ENCODE measurements at places on chromosomes 3 and 15. TPM values are rescaled to one million over a fixed set of nuclear protein-coding genes. Genes with fewer than 3 reads are reported as not detected.

DNA sequence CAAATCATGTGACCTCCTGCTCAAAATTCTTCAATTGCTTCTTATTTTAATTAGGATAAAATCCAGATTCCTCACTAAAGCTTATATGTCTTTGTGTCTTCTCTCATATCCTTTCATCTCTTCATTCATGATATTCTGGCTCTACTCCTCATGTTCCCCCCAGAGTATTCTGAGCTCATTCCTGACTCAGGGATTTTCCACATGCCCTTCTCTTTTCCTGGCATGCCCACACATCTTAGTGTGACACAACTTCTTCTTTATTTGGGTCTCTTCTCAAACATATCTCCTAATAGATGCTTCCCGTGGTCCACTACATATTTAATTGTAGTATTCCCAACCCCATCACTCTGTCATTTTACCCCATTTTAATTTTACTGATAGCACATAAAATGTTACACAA, 15.2 kb upstream of the MBNL1 start:
- no peak for DNase-seq

- no peak for DNase-seq
Measured at GRCh38 chr15:44647637-44648036, 15.8 kb downstream of the SPG11 start.

DNA sequence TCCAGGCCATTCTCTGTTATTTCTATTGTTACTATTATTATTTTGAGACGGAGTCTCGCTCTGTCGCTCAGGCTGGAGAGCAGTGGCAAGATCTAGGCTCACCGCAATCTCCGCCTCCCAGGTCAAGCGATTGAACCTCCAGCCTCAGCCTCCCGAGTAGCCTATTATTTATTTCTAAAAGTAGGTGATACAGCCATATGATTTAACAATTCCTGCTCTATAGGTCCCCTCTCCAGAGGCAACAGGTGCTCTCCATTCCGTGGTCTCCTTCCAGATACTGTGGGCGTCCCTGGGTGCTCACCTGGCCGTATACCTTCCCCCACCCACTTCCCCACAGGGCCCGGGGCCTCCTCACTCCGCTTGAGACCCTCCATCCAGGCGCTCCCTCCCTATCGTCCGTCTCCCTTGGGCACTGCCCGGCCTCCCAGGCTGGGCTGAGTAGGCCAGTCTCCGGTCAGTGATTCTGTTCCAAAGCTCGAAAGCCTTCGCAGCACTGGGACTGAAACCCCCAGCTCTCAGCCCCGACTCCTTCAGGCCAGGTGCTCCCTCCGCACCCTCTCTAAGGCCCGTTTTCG, 708 bp upstream of the PTPN23 start:
- DNase-seq: no peak

- DNase-seq: no peak
Measured at GRCh38 chr3:187850258-187850921, 105.1 kb upstream of the BCL6 start.

GRCh38 chr3:25872200-25872877, 82.4 kb downstream of the OXSM start:
- no peak for DNase-seq

GRCh38 chr3:17551333-17551732, 191.1 kb downstream of the TBC1D5 start:
- DNase-seq: no peak

- DNase-seq: peak; percentile 99
Measured at GRCh38 chr3:67647390-67647878, 7.0 kb downstream of the SUCLG2 start.

GRCh38 chr3:123881771-123882170, 2.4 kb downstream of the MYLK start:
- DNase-seq: no peak

GRCh38 chr3:169760479-169760878, 4.4 kb downstream of the TERC start:
- DNase-seq: peak; percentile 53

GRCh38 chr3:167102071-167102470, 278.0 kb downstream of the ZBBX start:
- DNase-seq: no peak

GRCh38 chr3:159130108-159130507, 328.3 kb downstream of the MFSD1 start:
- peak; percentile 1 for DNase-seq

- DNase-seq: peak; percentile 28
Measured at GRCh38 chr3:129936757-129937156, 37.8 kb upstream of the TRH start.

- DNase-seq: no peak
Measured at GRCh38 chr3:22933051-22933840, 269.9 kb upstream of the UBE2E2 start.

GRCh38 chr3:124158168-124158881, 166.4 kb upstream of the ROPN1 start:
- no peak for DNase-seq

- DNase-seq: no peak
Measured at GRCh38 chr15:89835176-89835564, 20.5 kb upstream of the ANPEP start.

- no peak for DNase-seq
Measured at GRCh38 chr3:76972624-76973296, 67.1 kb upstream of the ROBO2 start.

DNA sequence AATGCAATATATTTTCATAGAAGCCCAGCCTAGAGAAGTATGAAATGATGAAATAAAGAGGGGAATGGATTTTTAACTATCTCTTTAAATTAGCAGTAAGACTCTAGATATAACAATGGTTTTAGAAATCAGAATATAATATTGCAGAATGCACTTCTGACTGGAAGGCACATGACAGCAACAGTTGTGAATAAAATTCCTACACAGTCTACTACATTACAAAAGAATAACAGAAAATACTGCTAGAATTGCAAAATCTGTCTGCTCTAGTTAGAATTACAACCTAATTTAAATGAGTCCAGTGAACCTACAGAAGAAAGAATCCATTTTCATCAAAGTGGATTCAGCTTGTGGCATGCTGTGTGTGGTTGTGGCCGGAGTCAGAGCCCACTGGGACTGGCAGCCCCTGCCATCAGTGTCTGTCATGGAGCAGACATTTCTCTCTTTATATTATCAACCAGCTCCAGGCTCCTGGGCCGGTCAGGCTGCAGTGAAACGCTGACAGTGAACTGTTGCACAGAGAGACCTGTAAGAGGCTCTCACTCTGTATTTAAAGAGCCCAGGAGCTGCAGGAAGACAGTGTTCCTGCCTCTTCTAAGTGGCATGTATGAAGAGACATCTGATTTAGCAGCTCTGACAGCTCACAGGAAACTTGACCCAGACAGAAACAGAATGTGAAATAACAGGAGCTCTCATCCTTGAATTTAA, 1523.8 kb upstream of the CADM2 start:
- no peak for DNase-seq

DNA sequence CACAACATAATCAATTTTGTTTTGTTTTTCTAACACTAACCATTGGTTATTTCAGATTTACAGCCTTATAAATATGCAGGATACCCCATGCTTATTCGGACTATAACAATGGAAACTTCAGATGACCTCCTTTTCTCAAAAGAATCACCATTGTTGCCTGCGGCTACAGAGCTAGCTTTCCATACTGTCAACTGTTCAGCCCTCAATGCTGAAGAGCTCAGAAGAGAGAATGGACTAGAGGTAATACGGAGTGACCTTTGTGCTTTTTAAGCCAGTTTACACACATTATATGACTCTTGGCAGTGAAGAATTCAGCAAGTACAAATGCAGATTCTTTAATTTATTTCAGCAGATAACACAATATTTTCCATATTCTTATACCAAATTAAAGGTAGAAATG, 81.8 kb downstream of the DNAJC13 start:
- no peak for DNase-seq

Gene LIPH
- total RNA-seq: 0.36 TPM

Gene FAM107A
- total RNA-seq: not detected

Gene PLS1
- total RNA-seq: 1.7 TPM

Gene SLC49A4
- total RNA-seq: 12.2 TPM

Gene LHFPL4
- not detected for total RNA-seq

Gene RBP2
- not detected for total RNA-seq

Gene UPK1B
- 0.28 TPM for total RNA-seq

All from IMR-90 (cell line).